Activated T-cell treated with anti-CD3 and anti-CD28 coated beads, Interleukin-2, amount 50 U/mL, for 48 hours (primary cell): ENCODE measurements at places on chromosomes 5 and 9.

DNA sequence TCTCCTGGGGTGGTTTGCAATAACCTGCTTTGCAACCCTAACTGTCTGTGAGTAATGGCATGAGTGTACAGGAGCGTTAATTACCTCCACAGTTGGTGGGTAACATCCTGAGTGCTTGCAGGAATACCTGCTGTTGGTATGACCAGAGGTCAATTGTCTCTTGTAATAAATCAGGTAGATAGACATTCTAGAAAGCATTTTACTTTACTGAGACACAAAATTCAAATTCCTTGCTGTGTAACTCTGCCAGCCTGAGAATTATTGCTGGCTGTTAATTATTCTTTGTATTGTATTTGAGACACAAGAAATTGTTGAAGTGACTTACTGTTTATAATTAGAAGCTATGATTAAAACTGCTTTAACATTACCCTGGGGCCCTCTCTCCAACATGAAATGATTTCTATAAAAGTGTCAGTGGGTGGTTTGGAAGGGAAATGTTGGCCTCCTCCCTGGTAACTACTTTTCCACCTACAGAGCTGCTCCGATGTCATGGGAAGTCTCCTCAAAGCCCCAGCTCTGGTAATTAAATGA lies 150.8 kb upstream of the ADCY2 start:
- DNase-seq: no peak

DNA sequence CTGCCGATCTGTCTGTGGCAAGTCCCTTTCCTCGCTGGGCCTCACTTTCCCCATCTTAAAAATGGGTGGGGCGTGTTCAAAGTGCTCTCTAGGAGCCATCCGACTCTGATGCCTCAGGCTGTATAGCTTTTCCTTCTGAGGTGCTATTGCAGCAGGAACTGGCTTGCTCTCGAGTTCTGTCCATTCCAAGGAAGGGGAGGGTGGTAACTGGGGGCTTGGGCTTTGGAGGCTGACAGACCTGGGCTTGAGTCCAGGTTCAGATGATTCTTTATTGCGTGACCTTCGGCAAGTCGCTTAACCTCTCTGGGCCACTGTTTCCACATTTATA lies 139.5 kb downstream of the RGS3 start:
- DNase-seq: no peak

GRCh38 chr5:132254321-132254977 lies 3.0 kb upstream of the PDLIM4 start:
- DNase-seq: peak; percentile 11

GRCh38 chr5:73007051-73007450 lies 51.2 kb downstream of the FCHO2 start:
- no peak for DNase-seq

- DNase-seq: no peak
Observed at GRCh38 chr9:78189461-78189860, 46.4 kb upstream of the CEP78 start.

GRCh38 chr5:127051591-127051990 lies 21.2 kb upstream of the MARCHF3 start:
- no peak for DNase-seq

- peak; percentile 62 for DNase-seq
Observed at GRCh38 chr5:175657593-175658271, at the start of gene HRH2. Gene HRH2 (plus strand): TSS chr5:175658071. CDS start chr5:175683234, 25,163 bp downstream.

DNA sequence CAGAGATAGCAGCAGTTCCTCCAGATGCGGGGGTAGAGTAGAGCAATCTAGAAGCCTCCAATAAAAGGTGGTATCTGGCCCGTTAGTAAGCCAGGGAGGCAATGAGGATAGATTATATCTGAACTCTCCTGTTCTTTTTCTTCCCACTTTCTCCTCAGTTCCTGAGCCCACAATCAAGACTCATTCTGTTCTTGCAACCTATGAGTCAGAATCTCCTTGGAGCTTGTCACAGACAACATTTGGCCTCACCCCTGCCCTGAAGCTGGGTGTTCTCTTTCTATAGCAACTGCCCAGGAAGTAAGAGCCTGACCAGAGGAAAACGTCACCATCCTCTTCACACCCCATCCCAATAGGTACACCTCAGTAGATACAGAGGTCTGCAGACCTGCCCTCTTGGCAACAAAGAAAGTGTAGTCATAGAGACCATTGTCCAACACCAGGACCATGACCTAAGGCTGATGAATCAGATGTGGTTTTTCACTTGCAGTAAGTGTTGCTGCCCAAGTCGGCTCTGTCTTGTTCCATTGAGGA lies 76.3 kb upstream of the PCA3 start:
- peak; percentile 45 for DNase-seq

GRCh38 chr9:126317513-126317912 lies 9.1 kb upstream of the MVB12B start:
- DNase-seq: peak; percentile 36

DNA sequence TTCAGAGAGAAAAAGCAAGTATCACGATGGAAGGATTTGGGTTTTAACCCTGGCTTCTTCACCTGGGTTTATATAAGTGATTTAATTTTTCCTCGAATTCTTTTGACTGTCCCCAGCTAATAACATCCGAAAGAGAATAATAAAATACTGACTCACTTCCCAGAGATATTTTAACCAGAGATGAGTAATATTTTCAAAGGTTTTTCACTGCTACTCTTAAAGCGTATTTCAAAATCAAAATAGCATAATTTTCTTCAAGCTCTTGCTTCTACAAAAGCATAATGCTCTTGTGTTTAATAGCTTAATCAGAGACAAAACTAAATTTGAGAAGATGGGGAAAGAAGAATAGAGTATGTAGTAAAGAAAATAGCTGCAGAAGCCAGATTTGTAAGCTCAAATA lies 215.2 kb upstream of the PTGER4 start:
- no peak for DNase-seq

- no peak for DNase-seq
Observed at GRCh38 chr5:16944816-16945562, 8.9 kb upstream of the MYO10 start.

- no peak for DNase-seq
Observed at GRCh38 chr5:85452322-85453025, 1067.8 kb upstream of the EDIL3 start.

DNA sequence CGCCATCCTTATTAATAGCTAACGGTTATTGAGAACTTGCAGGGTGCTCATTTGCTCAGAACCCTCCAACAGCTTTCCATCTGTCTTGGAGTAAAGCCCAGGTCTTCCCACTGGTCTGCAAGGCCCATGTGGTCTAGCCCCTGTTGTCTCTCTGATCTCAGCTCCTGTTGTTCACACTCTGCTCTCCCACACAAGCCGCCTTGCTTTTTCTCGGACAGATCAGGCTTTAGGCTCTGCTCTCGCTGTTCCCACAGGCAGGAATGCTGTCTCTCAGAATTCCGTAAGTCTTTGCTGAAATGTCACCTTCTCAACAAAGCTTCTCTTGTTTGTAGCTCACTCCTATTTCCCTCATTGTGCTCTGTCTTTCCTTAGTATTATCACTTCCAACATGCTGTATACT lies 34.3 kb downstream of the GPR107 start:
- DNase-seq: no peak

GRCh38 chr5:14900693-14901461 lies 29.3 kb upstream of the ANKH start:
- no peak for DNase-seq

GRCh38 chr5:116492016-116492623 lies 82.5 kb downstream of the SEMA6A start:
- DNase-seq: no peak

DNA sequence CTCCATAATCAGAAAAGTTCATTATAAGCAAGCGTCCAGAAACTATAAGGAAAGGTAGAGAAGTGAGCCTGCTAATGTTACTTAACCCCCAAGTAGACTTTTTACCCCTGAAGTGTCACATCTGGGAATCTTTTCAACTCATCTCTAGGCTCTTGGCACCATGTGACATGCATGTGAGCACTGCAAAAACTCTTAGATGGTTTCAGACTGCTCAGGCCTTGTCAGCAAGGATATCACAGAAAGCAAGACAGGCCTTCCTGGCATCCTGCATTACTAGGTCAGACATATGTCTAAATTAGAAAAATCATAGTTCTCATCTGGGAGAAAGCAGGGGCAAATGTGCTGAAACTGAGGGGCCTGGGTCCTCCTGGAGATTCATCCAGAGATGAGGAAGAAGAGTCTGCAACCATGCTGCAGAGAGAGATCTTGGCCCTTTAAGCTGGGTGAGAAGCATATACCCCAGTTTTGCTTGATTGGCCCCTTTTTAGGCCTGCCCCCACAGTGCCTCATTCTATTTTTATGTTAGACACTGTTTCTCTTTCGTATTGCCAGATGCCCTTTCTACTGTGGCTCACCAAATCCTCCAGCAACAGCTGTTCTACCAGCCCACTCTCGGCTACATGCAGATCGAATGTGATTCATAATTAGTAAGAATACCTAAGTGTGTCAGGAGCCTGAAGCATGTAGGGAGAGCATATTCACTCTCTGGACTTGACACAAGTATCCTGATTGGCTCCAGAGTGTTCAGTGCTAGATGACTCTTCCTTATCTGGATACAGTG lies 19.0 kb downstream of the TMEM8B start:
- DNase-seq: peak; percentile 52

DNA sequence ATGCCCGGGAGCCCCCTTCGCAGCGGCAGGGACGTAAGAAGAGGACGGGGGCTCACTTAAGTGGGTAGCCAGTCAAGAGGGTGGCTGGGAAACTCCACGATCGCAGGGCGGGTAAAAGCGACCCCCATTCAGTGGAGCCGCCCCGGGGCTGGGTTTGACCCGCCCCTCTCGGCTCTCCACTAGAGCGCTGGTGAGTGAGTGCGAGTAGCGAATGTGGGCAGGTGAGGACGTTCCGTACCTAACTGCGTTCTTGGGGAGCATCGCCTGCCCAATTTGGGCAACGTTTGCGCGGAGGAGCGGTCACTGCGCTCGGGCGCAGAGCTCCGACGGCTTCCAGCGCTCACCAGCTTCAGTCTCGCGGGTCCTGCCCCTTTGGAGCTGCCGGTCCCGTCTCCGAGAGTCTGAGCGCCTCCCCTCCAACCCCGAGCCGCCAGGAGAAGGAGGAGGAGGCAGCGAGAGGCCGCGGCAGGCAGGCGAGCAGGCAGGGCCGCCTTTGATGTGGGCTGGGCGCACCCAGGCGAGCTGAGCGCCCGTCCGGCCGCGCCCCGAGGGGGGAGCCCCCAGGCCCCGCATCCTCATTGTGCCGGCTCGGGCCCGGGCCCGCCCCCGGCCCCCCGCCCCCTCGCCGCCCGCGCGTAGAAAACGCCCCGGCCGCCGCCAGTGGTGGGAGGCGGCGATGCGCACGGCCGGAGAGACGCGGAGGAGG lies at the start of gene FGF18:
TSS of gene FGF18 (plus strand) at position 666 of the 706 bp plus-strand sequence. CDS start 553 bp downstream, outside the sequence.
- DNase-seq: no peak

DNA sequence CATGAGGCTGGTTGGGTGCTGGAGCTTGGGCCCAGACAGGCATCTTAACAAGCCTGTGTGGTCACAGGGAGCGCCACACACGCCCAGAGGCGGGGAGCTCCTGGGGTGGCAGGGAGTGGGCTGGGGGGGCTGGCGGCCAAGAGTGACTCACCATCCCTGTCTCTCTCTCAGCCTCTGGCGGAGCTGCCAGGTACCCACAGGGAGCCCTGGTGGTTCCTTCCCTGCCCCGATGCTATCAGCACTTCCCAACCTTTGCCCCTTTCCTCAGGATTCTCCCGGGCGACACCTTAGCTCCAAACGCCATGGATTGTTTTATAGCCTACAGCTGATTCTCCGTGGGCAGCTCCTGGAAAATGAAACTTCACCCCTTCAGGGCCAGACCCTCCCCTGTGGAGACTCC lies 5.5 kb downstream of the SLC9A3 start:
- DNase-seq: no peak

- DNase-seq: no peak
Observed at GRCh38 chr9:73183917-73184861, 32.5 kb downstream of the ANXA1 start.

DNA sequence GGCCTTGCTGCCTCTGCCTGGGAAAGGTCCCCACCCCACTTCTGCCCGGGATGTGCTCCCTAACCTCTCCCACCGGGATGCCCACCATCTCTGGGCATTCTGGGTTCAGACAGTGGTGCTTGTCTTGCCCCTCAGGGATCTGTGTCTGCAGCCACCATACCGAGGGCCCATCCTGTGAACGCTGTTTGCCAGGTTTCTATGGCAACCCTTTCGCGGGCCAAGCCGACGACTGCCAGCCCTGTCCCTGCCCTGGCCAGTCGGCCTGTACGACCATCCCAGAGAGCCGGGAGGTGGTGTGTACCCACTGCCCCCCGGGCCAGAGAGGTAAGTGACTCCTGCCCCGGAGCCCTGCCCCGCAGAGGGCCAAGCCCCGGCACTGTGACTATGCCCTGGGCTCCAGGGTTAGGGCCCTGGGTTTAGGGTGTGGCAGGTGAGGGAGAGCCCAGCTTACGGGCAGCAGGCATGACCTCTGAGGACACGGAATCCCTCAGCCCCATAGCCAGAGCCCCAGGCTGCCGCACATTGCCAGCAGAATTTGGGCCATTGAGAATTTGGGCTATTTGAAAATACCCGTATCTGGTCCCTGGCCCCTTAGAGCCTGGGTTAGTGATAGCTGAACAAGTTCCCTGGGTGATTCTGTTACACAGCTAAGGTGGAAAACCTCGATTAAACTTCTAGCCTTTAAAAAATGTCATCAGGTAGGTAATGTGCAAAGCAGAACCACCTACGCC lies 35.3 kb upstream of the AIF1L start:
- DNase-seq: no peak

GRCh38 chr5:178465861-178466288 lies 124.3 kb downstream of the COL23A1 start:
- DNase-seq: no peak

GRCh38 chr9:76784881-76785280 lies 20.6 kb downstream of the PCA3 start:
- DNase-seq: no peak

GRCh38 chr5:154944716-154945115 lies 3.8 kb downstream of the MRPL22 start:
- no peak for DNase-seq

- no peak for DNase-seq
Observed at GRCh38 chr9:135376511-135377265, 102.9 kb upstream of the PPP1R26 start.

DNA sequence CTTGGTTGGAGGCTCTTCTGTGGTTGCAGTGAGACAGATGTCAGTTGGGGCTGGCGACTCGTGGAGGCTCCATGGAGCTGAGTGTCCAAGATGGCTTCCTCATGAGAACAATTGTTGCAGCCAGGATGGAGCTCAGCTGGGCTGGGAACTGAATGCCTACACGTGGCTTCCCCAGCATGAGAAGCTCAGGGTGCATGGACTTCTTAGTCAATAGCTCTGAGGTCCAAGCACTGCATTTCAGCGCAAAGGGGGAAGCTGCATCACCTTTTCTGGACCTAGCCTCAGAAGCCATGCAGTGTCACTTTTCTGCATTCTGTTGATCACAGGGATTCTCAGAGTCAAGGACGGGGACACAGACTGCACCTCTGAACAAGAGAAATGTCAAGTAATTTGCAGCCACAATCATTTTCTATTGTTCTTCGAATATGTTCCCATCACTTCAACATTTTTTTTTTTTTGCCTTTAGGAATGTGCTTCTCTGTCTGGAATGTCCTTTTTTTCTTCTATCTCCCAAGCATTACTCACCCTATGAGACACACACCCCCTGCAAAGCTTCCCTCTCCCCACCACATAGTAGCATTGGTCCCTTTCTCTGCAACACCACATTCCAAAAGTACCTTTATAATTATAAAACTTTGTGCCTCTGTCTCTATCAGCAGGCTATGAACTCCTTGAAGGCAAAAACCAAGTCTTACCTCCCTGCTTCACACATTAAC lies 57.5 kb upstream of the STK32A start:
- DNase-seq: no peak

- DNase-seq: peak; percentile 18
Observed at GRCh38 chr9:133876144-133876543, 116.0 kb downstream of the VAV2 start.
